Effector memory CD4-positive, alpha-beta T cell (primary cell): ENCODE measurements at places on chromosomes 3 and 15.

DNA sequence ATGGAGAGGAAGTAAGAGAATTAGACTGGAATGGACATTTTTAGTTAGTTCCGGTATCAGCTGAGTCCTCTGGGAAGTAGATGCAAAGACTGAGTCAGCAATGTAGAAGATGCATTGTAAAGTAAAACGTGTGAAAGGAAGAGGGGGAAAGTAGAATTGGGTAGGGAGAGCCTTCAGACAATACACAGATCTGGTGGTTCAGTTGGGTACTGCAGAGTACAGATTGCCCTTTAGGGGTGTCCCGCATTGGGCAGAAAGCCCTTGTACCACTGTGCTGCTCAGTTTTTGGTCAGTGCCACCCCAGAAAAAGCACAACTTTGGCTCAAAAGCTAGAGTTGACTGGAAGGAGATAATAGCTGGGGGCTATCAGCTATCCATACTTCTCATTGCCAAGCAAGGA lies 247.4 kb downstream of the KBTBD8 start:
- no peaks in the 10 kb centered on the region for H3K4me1 ChIP-seq
- no peaks in the 10 kb centered on the region for H3K27me3 ChIP-seq
- H3K36me3 ChIP-seq = no peaks in the 10 kb centered on the region

DNA sequence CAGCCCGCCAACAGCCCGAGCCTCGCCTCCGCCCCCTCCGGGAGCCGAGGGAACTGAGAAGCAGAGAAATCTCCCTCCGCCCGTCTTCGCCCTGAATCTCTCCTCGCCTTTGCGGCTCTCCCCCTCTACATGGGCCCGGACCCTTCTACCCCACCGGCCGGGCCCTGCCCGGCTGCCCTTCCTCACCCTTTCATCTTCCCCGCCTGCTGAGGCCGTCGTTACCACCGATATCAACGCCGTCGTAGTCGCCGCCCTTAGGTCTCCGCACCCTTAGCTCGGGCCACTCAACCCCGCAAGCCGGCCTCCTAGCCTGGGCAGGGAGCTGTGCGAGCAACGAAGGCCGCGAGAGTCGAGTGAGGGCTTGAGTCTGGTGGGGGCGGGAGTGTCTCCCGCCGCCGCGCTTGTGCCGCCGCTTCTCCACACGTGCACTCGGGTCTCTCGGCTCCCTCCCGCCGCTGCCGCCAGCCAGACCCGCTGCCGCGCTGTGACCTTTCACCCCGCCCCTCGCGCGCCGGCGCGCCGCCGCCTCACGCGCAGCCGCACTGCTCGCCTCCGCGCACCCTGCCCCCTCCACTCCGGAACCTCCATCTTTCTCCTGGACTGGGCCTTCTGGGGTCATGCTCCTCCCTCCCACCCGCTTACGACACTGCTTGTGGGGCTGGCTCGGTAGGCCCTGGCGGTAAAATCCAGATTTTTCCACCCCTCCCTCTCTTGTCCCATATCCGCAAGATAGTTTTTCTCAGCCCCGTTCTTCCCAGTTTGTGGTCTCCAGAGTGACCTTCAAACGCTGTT lies at the start of gene NAA50:
NAA50 (minus strand) TSS at position 494 of the 792 bp plus-strand sequence; CDS start at position 194, 300 bp downstream.
- peaks cover 23% of the 10 kb centered on the region for H3K4me1 ChIP-seq
- H3K4me3 ChIP-seq = peak within 1 kb of the TSS; percentile 84
- H3K27ac ChIP-seq = peak within 1 kb of the TSS; percentile 100
- H3K36me3 ChIP-seq = no peaks in the 10 kb centered on the region

DNA sequence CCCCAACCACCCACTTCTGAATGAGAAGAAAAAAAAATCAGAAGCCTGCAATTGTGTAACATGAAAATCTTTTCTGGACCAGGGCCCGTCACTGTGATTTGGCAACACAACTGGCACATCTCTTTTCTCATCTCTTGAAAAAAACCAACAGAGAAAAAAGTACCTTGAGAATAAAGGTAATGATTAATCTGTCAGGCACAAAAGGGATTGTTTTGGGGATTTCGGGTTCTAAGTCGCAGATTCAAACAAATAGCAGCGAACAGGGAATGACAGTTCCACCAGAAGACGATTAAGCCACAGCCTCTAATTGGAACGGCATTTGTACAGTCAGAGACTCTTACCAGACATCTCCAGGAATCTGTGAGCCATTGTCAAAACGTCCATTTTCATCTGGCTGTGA lies at the start of gene AQP9:
AQP9 (plus strand) TSS at position 276 of the 400 bp plus-strand sequence. CDS start 185 bp downstream, outside the sequence.
- no peak within 1 kb of the TSS for H3K4me3 ChIP-seq
- no peaks in the 10 kb centered on the region for H3K36me3 ChIP-seq
- no peak for DNase-seq

GRCh38 chr3:48070030-48070429 lies 53.8 kb upstream of the MAP4 start:
- H3K36me3 ChIP-seq = no peaks in the 10 kb centered on the region
- H3K4me1 ChIP-seq = no peaks in the 10 kb centered on the region
- H3K27ac ChIP-seq = no peak overlapping the region
- DNase-seq = no peak
- no peak overlapping the region for H3K4me3 ChIP-seq
- no peaks in the 10 kb centered on the region for H3K27me3 ChIP-seq

DNA sequence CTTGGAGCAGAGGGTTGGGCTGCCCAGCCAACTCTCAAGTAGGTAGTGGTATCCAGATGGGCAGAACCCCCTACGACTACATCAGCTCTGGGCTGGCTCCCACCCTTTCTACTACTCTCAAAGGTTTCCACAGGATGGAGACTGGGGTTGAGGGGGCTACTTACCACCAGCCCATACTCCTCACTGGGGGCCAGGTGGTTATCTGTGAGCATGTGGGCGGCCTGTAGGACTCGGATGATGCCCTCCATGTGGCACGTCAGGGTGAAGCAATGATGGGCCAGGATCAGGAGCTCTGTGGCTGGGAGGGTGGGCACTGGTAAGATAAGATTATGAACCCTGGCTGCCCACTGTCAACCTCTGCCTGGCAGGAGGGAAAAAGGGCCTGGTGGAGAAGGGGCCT lies 33.4 kb downstream of the EIF3J start:
- no peak for DNase-seq
- H3K4me1 ChIP-seq = no peaks in the 10 kb centered on the region
- no peak overlapping the region for H3K27ac ChIP-seq
- no peaks in the 10 kb centered on the region for H3K27me3 ChIP-seq
- peaks cover 48% of the 10 kb centered on the region for H3K36me3 ChIP-seq
- no peak overlapping the region for H3K4me3 ChIP-seq

GRCh38 chr3:39295184-39295775 lies 15.4 kb upstream of the CX3CR1 start:
- H3K27me3 ChIP-seq = no peaks in the 10 kb centered on the region
- H3K4me1 ChIP-seq = no peaks in the 10 kb centered on the region
- no peak overlapping the region for H3K4me3 ChIP-seq
- H3K36me3 ChIP-seq = no peaks in the 10 kb centered on the region
- no peak for DNase-seq

- no peak for DNase-seq
- H3K27ac ChIP-seq = no peak overlapping the region
- no peaks in the 10 kb centered on the region for H3K4me1 ChIP-seq
- H3K4me3 ChIP-seq = no peak overlapping the region
- no peaks in the 10 kb centered on the region for H3K27me3 ChIP-seq
These were observed 17.6 kb upstream of the ST8SIA2 start for GRCh38 chr15:92376109-92376508.

DNA sequence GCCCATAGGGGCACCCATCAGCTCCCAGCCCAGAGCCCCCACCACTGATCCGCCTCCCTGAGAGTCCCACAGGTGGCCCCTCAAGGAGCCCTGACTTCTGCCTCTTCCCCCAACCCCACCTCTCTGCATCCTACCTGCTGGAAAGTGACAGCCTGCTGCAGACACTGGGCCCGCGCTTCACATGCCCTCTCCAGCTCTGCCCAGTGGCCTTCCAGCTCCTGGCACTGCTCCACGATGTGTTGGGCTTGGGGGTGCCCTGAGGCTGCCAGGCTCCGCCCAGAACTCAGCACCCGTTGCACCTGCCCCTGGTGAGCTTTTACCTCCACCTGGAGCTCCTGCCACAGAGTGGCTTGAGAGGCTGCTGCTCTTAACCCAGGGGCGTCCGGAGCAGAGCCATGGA lies 20.1 kb downstream of the SPTBN5 start:
- peaks cover 6% of the 10 kb centered on the region for H3K4me1 ChIP-seq
- DNase-seq = no peak
- H3K27me3 ChIP-seq = no peaks in the 10 kb centered on the region
- no peak overlapping the region for H3K4me3 ChIP-seq
- no peak overlapping the region for H3K27ac ChIP-seq
- no peaks in the 10 kb centered on the region for H3K36me3 ChIP-seq

GRCh38 chr3:140091143-140091542 lies 156.2 kb downstream of the CLSTN2 start:
- no peaks in the 10 kb centered on the region for H3K4me1 ChIP-seq
- no peaks in the 10 kb centered on the region for H3K27me3 ChIP-seq
- no peak overlapping the region for H3K27ac ChIP-seq
- H3K36me3 ChIP-seq = no peaks in the 10 kb centered on the region
- no peak overlapping the region for H3K4me3 ChIP-seq
- DNase-seq = no peak

- H3K27me3 ChIP-seq = no peaks in the 10 kb centered on the region
- no peaks in the 10 kb centered on the region for H3K4me1 ChIP-seq
- H3K36me3 ChIP-seq = no peaks in the 10 kb centered on the region
- no peak overlapping the region for H3K4me3 ChIP-seq
- H3K27ac ChIP-seq = no peak overlapping the region
These were observed 167.6 kb upstream of the ST8SIA2 start for GRCh38 chr15:92226020-92226612.

- H3K27me3 ChIP-seq = no peaks in the 10 kb centered on the region
- DNase-seq = no peak
- peaks cover 56% of the 10 kb centered on the region for H3K4me1 ChIP-seq
- H3K36me3 ChIP-seq = no peaks in the 10 kb centered on the region
- peak overlapping the region; percentile 77 for H3K4me3 ChIP-seq
These were observed 115.8 kb upstream of the ARHGEF3 start for GRCh38 chr3:56917361-56918110.

GRCh38 chr3:105553851-105554250 lies 187.1 kb downstream of the ALCAM start:
- H3K27ac ChIP-seq = no peak overlapping the region
- no peaks in the 10 kb centered on the region for H3K4me1 ChIP-seq
- H3K4me3 ChIP-seq = no peak overlapping the region
- no peak for DNase-seq
- no peaks in the 10 kb centered on the region for H3K36me3 ChIP-seq

GRCh38 chr15:90099868-90100831 lies 2.1 kb downstream of the IDH2 start:
- peaks cover 52% of the 10 kb centered on the region for H3K4me1 ChIP-seq
- peak overlapping the region; percentile 92 for H3K27ac ChIP-seq
- no peak for DNase-seq
- H3K36me3 ChIP-seq = no peaks in the 10 kb centered on the region

DNA sequence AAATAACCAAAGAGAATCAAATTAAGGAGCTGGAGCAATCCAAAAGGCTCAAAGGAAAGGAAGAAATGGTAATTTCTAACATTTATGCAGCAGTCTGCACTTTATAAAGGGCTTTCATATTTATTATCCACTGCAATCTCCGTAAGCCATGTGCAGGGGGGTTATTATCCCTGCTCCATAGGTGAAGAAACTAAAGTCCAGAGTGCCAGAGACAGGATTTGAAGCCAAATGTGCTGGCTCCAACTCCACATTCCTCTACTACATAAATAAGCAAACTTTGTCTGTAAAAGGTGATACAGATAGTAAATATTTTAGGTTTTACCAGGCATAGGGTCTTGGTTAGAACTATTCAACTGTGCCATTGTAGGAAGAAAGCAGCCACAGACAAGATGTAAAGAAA lies 221.4 kb downstream of the MINAR1 start:
- H3K36me3 ChIP-seq = no peaks in the 10 kb centered on the region
- DNase-seq = no peak
- H3K4me1 ChIP-seq = no peaks in the 10 kb centered on the region
- H3K4me3 ChIP-seq = no peak overlapping the region
- H3K27me3 ChIP-seq = peaks cover 2% of the 10 kb centered on the region

DNA sequence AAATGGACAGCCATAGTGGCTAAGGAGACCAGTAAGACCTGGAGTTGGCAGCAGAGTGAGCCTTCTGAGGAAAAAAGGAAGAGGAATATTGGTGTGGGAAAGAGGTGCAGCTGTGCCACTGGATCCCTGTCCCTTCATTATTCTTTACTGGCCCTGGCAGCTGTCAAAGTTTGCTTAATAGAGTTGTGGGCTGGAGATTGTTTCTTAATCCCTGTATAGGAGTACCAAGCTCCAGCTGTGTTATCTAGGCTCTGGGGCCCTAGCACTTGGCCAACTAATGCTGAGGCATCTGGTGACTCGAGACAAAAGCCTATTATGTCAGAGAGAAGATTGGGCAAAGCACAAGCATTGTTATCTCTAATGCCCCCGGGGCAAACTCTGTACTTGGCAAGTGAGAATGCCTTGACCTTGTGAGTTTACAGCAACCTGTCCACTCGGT lies 61.4 kb downstream of the ZNF609 start:
- H3K27ac ChIP-seq = no peak overlapping the region
- no peak overlapping the region for H3K4me3 ChIP-seq
- no peaks in the 10 kb centered on the region for H3K4me1 ChIP-seq
- H3K36me3 ChIP-seq = no peaks in the 10 kb centered on the region

DNA sequence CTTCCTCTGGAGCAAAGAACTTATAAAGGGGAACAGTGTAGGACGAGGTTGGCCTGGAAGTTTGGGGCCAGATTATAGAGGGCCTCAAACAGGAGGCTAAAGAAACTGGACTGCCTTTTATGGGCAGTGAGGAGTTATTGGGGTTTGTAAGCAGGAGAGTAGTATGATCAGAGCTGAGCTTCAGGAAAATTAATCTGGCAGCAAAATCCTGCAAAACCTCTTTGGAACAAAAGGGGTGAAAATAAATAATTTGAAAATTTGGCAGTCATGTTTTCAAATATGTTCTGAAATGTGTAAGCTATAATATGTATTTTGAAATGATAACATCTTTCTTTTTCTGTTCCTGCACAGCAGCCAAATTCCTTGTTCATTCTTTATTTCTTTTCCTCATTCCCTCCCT lies 164.9 kb downstream of the THSD4 start:
- no peaks in the 10 kb centered on the region for H3K36me3 ChIP-seq
- H3K4me3 ChIP-seq = no peak overlapping the region
- no peak for DNase-seq
- H3K27ac ChIP-seq = no peak overlapping the region
- H3K27me3 ChIP-seq = no peaks in the 10 kb centered on the region
- H3K4me1 ChIP-seq = no peaks in the 10 kb centered on the region

DNA sequence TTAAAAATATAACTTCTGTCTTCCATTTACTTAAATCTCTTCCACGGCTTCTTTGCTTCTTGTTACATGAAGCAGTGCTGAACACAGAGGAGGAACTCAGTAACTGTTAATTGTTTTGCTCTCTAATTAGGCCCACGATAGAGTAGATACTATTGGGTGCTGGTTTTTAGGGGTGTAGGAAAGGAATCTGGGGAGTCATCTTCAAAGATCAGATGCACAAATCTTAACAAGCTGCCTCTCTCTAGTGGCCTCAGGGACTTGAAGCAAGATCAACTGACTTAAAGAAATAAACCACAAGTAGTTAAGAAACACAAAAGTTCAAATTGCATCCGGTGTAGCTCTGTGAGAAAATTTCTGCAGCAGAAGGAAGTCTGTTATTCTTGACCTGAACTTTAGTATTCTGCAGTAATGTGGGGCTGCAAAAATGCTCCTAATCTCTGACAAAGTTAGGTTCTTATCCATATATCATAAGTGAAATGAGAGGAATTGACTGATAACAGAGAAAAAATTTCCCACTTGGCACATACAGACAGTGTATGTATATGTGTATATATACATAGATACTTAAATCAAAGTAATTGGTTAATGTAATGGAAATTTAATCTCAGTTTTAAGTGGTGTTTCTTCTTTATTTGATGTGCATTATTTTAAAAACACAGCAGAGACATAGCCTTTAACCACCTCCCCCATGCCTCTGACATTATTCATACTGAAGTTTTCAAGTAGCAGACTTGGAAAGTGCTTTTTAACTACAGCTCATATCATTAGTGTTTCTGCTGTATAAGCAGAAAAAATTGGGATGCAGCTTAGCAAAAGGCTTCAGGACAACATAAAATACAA lies 51.8 kb downstream of the CHST2 start:
- H3K27ac ChIP-seq = no peak overlapping the region
- peaks cover 26% of the 10 kb centered on the region for H3K4me1 ChIP-seq
- no peaks in the 10 kb centered on the region for H3K36me3 ChIP-seq
- no peak for DNase-seq
- H3K27me3 ChIP-seq = no peaks in the 10 kb centered on the region
